SK-MEL-5 (cell line): ENCODE measurements at places on chromosomes 1 and 21. TPM values are rescaled to one million over a fixed set of nuclear protein-coding genes. Genes with fewer than 3 reads are reported as not detected.

CELA3B gene
- total RNA-seq = not detected in 2 replicates

LAMC1 gene
- total RNA-seq = 114 and 138 TPM in 2 replicates

BRDT gene
- total RNA-seq = not detected in 2 replicates

GSTM2 gene
- total RNA-seq = 2.2 and 5.9 TPM in 2 replicates

UFC1 gene
- total RNA-seq = 87.4 and 89.2 TPM in 2 replicates

NBL1 gene
- total RNA-seq = 305 and 318 TPM in 2 replicates
